ENCODE measurements at places on chromosomes 1 and 21. TPM values are rescaled to one million over a fixed set of nuclear protein-coding genes. Genes with fewer than 3 reads are reported as not detected.

Gene CCDC190
- not detected for total RNA-seq

Gene GATAD2B
- total RNA-seq: 76.6 TPM

Gene TFF1
- total RNA-seq: not detected

Gene CFH
- total RNA-seq: 8.8 TPM

Gene SIK1
- 2.6 TPM for total RNA-seq

Gene TEDDM1
- total RNA-seq: not detected

Gene KPRP
- total RNA-seq: not detected

Gene BSND
- not detected for total RNA-seq

Gene HEYL
- total RNA-seq: not detected

Gene NUP210L
- total RNA-seq: 0.24 TPM

Gene C4BPA
- not detected for total RNA-seq

Gene IL22RA1
- total RNA-seq: not detected

Gene OPRD1
- total RNA-seq: not detected

Gene WDR4
- total RNA-seq: 112 TPM

Gene FCRL1
- total RNA-seq: not detected

Gene HJV
- total RNA-seq: not detected

Gene FLAD1
- 84.2 TPM for total RNA-seq

Gene MTOR
- total RNA-seq: 82.0 TPM

Gene OXCT2
- 0.59 TPM for total RNA-seq

Gene PCBP3
- total RNA-seq: 1.4 TPM

Gene TNFRSF18
- 591 TPM for total RNA-seq

Gene CYYR1
- not detected for total RNA-seq

Gene NLRP3
- total RNA-seq: 2.3 TPM

Gene IL10
- total RNA-seq: not detected

Gene OR10Z1
- not detected for total RNA-seq

Gene FAM131C
- not detected for total RNA-seq

Gene FAM151A
- not detected for total RNA-seq

Gene TMEM81
- total RNA-seq: 7.2 TPM

Gene NTMT2
- not detected for total RNA-seq

Gene TSACC
- total RNA-seq: not detected

Gene LCE2C
- total RNA-seq: not detected

Gene FABP3
- total RNA-seq: not detected

Gene PDXK
- 136 TPM for total RNA-seq

Gene RFX5
- 95.4 TPM for total RNA-seq

Gene FCRLA
- total RNA-seq: not detected

Gene MANEAL
- total RNA-seq: 2.8 TPM

Gene NR5A2
- not detected for total RNA-seq

Gene IL19
- total RNA-seq: not detected

Gene PTGS2
- 1.8 TPM for total RNA-seq

Gene RGS13
- total RNA-seq: 1.1 TPM
